ENCODE measurements at places on chromosomes 6 and 20. TPM values are rescaled to one million over a fixed set of nuclear protein-coding genes. Genes with fewer than 3 reads are reported as not detected.
A peak's percentile ranks its signal among the peaks of the same experiment; 100 is the strongest.

DNA sequence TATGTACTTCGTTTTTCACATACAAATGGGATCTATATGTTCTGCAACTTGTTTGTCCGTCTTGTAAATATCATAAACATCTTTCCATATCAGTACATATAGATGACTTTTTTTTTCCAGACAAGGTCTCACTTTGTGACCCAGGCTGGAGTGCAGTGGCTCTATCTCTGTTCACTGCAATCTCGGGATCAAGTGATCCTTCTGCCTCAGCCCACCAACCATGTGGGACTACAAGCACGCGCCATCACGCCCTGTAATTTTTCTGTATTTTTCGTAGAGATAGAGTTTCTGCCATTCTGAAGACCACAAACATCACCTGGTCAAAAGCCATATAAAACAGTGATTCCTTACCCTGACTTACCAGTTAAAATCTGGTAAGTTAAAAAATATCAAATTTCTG, 37.7 kb upstream of the SYNCRIP start:
- no peak for DNase-seq

DNA sequence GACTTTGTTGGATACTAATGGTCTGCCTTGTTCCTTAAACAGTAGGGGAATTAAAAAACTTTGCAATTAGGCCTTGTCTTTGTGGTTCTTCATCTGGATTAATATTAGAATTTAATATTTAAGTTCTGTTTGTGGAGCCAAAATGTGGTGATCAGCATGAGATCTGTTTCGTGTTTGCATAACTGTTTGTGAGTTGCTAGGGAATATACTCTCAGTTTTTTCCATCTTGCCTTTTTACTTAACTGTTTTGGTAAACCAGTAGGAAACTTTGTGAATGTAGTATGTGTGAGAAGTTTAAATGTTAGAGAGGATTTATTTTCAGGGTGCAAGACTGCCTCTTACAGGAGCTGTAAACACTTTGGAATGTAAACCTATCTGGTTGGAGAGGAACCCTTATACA, 35.6 kb downstream of the LRRC1 start:
- DNase-seq = no peak

- no peak for DNase-seq
Measured at GRCh38 chr6:107624541-107624940, 134.6 kb downstream of the SOBP start.

DNA sequence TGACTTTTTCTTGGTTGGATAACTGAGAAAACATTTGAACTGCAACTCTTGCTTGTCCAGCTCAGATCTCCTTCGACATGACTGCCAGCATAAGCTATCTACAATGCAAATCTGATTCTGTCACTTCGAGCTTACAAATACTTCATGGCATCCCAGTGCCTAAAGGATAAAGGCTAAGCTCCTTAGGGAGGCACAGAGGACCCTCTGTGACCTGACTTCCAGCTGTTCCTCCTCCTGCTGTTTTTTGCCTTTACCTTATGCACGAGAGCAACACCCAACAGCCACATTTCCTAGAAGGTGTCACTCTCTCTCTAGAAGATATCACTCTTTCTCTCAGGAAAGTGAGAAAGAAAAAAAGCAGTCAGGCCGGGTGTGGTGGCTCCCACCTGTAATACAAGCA, 23.4 kb downstream of the SLC17A5 start:
- no peak for DNase-seq

DNA sequence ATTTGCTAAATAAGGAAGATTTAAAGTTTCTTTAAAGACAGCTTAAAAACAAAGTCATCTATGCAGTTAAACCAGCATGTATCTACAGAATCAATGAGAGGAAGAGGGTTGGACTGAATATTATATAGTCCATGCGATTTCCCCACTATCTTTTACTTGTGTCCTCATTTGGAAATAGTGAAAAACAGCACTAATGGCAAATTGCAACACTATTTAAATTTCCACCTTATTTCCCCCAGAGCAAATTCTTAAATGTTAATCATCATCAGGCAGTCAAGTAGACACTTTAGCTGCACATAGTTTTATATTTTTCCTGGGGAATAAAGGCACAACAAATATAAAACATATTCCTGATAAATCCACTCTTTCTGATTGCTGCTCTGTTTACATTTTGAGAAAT, 114.6 kb downstream of the LCA5 start:
- no peak for DNase-seq

DNA sequence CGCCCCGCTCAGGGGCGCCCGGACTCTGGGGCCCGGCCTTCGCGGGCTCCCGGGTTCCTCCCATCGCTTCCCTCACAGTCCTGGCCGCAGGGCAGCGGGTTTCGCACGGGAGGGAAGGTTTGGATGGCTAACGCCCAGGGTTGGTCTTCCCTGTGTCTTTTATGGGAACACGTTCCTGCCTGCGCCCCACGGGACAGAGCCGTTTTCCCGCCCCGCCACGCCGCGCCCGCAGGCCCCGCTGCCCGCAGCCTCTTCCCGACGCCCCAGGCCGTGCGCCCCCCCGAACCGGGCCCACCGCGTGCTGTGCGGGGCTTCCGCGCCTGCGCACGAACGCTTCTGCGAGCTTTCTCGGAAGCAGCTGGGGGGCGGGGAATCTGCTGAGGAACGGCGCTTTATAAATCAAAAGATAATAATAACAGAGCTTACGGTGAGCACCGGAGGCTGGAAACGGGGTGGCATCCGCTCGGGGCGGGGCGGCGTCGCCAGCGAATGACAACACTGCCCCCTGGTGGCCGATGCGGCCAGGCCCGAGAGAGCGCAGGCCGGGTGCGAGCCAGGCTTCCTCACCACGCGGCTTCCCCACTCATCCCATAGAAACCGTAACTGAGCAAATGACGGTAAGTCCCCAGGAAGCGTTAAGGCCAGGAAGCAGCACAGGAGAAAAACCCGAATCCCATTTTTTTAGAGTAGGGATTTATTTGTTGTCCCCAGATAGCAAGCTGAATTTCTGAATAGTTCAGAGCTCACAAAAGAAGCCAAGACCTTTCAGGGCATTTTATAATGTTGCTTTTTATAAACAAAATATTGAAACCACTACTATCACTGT, 116.4 kb downstream of the MYLK4 start:
- DNase-seq = peak; percentile 58

- no peak for DNase-seq
Measured at GRCh38 chr6:5592886-5593519, 331.7 kb downstream of the FARS2 start.

DNA sequence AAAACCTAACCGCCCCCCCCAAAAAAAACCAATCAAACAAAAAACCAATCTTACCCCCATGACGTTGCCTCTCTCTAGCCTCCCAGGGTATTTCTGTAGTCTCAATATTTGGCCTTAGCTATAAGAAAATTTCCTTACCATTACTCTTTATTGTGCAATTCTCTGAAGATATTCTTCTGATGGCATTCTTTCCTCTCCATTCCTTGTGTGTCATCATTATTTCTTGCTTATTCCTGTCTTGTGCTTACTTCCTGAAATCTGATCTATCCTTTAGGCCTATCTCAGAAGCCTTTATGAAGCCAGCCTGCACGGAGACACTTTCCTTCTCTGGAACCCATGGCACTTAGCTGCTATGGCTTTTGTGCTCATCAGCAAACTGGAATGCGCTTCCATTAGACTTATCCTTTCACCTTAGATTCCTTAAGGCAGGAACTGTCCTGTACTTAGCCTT, 65.9 kb upstream of the DDR1 start:
- no peak for DNase-seq

DNA sequence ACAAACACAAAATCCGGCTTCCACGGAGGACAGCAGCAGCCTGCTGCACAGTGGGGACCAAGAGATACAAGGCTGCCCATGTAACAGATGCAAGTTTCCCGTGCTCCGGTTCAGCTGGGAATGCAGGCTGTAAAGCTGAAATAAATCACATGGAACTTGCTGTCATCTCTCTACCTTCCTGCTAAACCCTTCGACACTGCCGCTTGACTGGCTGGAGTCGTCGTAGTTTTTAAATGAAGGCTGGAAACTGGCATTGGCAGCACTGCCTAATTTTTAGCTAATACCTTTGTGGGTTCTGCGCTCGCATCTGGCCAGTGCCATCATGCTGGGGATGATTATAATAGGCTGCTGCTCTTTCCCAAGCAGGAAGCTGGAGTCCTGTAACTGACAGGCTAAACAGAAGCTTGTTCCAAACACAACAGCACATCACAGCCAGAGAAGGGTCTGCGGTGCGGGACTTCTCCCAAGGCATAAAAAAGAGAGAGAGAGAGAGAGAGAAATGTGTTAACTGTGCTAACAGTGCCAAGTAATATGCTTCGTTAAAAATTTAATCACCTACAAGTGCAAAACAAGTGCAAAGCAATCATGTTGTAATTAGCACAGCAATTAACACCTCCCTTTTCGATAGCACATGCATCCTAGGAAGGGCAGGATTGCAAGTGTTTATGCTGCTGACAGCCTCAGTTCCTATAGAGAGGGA, 146.1 kb downstream of the TFAP2A start:
- DNase-seq = no peak

KCNQ5 gene
- total RNA-seq = 1.5 TPM

DNA sequence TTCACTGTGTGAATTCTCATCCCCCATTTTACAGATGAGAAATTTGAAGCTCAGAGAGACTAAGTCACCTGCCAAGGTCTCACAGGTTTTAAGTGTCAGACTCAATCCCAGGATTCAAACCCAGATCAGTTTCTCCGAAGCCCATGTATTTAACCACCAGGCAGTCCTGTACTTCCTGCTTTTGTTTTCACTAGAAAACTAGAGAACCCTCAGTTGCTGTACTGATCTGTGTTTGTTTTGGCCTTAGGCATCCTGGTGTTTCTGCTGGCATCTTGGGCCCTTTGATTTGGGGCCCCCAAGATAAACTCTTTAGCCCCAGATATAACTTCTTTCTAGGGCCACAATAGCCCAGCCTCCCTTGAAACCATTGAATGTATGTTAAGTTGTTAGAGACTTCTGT, 36.5 kb downstream of the PPP1R16B start:
- no peak for DNase-seq

DNA sequence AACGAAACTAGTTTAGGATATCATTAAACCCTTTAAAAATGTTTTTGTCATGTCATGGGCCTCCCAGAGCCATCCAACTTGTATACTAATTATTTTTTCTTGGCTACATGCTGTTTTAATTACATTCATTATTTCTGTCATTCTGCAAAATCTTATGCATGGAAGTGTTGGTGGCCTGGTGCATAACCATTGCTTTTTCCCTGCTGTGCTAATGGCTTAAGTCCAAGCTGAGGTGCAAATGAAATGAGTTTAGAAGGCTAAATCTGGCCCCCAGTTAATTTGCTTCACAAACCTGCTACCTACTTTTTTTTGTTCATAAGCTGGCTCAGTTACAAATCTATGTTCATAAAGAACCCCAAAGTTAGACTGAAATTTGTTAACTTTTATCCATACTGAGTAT, 1249.9 kb downstream of the EPHA7 start:
- no peak for DNase-seq

DNA sequence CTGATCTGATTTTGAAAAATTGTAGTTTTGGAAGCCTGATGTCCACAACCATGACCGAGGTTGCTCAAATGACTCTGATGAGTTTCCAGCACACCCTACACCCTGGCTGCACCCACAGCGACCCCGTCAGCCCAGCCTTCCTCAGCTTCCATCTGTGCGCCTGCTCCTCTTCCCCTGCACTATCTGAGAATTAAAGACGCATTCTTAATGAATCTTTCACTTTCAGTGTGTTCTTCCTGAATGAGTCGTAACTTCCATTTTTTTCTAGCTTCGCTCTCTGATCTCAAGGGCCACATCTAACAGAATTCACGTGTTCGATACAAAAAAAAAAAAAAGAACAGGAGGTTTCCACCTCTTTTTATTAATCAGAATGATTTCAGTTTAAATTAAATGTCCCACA, 21.3 kb upstream of the RREB1 start:
- DNase-seq = no peak

DNA sequence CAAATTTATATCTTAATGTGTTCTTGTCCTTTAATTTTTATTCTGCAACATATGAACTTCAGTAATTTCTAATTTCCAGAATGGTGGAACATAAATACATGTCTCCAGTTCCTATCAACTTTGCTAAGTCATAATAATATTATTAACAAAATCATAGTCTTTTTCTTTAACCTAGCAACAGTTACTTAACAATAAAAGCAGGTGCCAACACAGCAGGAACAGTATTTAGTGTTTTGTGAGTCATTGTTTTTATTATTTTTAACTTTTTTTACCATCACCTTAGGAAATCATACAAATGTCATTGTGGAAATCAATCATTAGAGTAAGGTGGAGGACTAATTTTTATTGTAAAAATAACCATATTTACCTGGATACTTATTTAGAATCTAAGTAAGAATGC, 133.5 kb downstream of the PLCB1 start:
- no peak for DNase-seq

- DNase-seq = no peak
Measured at GRCh38 chr6:126302191-126302590, 37.7 kb upstream of the CENPW start.

COL9A3 gene
- total RNA-seq = not detected

- DNase-seq = no peak
Measured at GRCh38 chr20:13205848-13206434, 15.1 kb upstream of the ISM1 start.

- DNase-seq = no peak
Measured at GRCh38 chr20:41669708-41670263, 51.6 kb upstream of the CHD6 start.

DNA sequence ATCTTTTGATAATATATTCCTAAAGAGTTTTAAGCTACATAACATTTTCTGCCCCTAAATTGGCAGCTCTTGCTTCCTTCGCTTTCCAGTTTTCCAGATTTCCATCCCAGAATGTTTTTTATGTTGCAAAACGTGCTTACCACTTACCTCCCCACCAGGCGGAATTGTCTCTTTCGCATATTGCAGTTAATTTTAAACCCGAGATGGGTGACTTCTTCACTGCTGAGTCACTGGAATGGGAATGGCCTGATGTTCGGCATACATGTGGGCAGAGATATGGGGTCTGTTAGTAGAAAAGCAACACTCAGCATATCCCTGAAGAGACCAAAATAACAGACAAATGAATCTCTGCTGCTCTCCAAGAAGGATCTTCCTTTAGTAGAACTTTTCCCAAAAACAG, 491.2 kb downstream of the PREX1 start:
- no peak for DNase-seq

Data from T-helper 17 cell (primary cell).